ENCODE measurements at places on chromosomes 5 and 9.

DNA sequence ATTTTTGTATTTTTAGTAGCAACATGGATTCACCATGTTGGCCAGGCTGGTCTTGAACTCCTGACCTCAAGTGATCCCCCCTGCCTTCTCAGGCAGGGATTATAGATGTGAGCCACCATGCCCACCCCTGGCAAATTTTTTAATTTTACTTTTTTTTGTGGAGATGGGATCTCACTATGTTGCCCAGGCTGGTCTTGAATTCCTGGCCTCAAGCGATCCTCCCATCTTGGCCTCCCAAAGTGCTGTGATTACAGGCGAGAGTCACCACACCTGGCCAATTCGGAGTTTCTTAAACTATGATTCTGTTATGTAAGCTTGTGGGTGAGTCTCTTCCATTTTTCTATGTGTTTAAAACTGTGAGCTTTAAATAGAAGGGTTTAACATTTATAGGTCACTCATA, 27.6 kb downstream of the PCBD2 start:
- no peak for DNase-seq

DNA sequence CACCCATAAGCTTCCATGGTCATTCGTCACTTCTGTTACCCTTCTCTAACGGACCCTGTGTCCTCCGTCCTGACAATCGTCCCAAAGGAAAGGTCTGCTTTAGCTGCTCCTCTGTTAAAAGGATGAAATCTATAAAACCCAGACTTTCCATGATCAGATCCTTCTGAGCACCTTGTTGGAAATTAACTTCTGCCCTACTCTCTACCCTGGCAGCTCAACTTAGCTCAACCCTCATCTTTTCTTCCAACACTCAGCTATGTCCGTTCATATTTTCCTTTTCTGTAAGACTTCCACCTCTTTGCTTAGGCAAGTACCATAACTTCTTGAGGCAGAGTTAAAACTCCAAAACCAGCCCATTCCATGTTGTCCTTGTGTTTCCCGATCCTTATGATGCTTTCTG, 205.4 kb downstream of the SPATA31A6 start:
- no peak for DNase-seq

DNA sequence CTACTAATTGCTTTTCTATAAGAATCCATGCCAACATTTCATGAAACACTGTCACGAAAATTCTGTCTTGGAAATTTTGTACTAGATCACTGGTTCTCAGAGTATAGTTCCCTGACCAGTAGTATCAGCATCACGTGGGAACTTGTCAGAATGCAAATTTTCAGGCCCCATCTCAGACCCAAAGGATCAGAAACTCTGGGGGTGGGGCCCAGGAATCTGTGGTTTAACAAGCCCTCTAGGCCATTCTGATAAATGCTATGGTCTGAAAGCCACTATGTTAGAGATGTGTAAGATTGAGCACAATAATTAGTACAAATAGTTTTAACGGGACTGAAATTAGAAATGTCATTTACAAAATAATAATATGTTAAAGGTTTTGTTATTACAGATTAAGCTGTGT, 615.7 kb upstream of the ARRDC3 start:
- no peak for DNase-seq

DNA sequence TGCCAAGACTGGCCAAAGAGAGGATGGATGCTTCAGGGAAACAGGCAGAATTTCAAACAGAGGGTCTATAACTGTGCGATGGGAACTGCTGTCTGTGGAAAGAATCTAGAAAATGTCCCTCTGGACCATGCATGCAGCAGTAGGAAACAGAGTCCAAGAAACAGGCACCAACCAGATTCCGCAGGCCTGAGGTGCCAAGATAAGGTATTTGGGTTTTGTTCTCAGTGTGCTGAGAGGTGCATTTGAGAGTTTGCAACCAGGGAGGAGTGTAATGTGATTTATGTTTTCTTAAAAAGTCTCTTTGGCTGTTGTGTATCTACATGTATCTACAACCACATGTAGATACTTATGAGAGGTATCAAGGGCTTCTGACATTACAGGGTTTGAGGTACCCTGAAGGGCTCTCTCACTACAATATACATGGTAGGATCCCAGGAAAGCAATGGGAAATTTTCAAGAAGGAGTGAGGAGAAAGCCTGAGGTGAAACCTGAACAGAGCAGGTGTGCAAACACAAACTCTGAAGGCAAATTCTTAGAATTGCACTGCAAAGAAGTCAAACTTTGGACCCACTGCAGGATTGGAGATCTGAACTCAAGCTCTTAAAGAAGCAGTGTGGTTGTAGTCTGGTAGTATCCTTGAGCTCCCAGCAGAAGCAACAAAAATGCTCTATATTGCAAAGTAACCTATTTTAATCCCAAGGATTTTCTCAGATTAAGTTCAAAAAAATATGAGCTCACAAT, 182.8 kb upstream of the NFIL3 start:
- DNase-seq, result no peak

- no peak for DNase-seq
These were observed 20.2 kb upstream of the TNC start for GRCh38 chr9:115138151-115138550.

DNA sequence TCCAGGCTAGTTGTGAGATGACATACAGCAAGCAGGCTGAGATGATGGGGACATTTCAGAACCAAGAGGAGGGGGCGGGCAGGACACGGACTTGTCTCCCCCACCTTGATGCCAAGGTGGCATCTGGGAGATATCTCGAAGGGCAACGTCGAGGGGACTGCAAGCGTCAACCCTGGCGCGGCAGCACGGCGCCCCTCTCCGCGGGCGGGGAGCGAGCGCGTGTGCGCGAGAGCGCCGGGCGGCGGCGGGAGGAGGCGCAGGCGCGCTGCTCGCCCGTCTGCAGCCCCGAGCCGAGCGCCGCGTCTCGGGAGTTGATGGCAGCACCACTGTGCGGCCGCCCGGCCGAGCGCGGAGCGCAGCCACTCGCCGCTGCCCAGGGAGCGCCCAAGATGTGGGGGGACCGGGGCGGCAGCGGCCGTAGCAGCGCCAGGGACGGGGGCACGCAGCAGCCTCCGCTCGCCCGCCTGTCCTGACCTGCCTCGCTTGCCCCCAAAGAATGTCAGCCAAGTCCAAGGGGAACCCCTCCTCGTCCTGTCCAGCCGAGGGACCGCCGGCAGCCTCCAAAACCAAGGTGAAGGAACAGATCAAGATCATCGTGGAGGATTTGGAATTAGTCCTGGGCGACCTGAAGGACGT, at the start of gene PRR16:
Gene PRR16 (plus strand): TSS at position 310 of the 636 bp plus-strand sequence.
- peak; percentile 67 for DNase-seq
